CD8-positive, alpha-beta T cell (primary cell): ENCODE measurements at places on chromosomes 7 and 10. TPM values are rescaled to one million over a fixed set of nuclear protein-coding genes. Genes with fewer than 3 reads are reported as not detected.

ABI1 gene
- 91.6 TPM for total RNA-seq

ITPRID1 gene
- not detected for total RNA-seq

GOLGA7B gene
- 5.1 TPM for total RNA-seq

OPN4 gene
- not detected for total RNA-seq

INPP5F gene
- total RNA-seq, result 6.5 TPM

SPDYE11 gene
- not detected for total RNA-seq

CRHR2 gene
- 0.11 TPM for total RNA-seq

- DNase-seq, result no peak
Measured at GRCh38 chr10:29878492-29878891, 180.9 kb downstream of the JCAD start.

GRCh38 chr7:121446526-121446925, 50.4 kb upstream of the FAM3C start:
- DNase-seq, result no peak

DNA sequence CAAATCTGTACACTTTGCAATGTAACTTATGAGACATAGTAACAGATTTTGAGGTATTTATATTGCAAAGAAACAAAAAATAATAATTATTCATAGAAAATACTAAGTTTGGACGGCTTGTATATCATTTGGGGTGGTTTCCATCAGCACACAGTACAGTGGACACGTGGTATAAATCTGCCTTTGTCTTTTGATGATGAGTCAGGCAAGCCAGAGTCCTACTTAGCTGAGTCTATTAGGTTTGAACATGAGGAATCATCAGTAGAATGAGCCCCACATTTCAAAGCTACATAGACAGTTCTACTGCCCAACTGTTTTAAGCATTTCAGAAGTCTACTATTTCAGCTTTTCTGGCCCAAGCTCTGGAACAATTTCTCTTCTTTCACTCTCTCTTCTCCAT, 803.2 kb downstream of the PHTF2 start:
- DNase-seq, result no peak

- no peak for DNase-seq
Measured at GRCh38 chr7:18896343-18896975, 221.0 kb downstream of the TWIST1 start.

GRCh38 chr7:29988424-29989256, 961 bp downstream of the SCRN1 start:
- peak; percentile 37 for DNase-seq

GRCh38 chr7:151430391-151431205, 9.3 kb downstream of the CRYGN start:
- no peak for DNase-seq

GRCh38 chr10:100553929-100554328, 18.2 kb downstream of the HIF1AN start:
- no peak for DNase-seq

- no peak for DNase-seq
Measured at GRCh38 chr10:2984682-2985081, 82.7 kb upstream of the PFKP start.
